Activated CD4-positive, alpha-beta T cell treated with anti-CD3 and anti-CD28 coated beads, Interleukin-2, amount 10 ng/mL, durations not matched to agents 24 days and 14 days (primary cell): ENCODE measurements at places on chromosomes 5 and 9.

- no peak for DNase-seq
These were observed 63.8 kb upstream of the ATG10 start for GRCh38 chr5:81908044-81908443.

- no peak for DNase-seq
These were observed 331.2 kb upstream of the SMARCA2 start for GRCh38 chr9:1683951-1684350.

- DNase-seq, result no peak
These were observed 140.5 kb downstream of the SLIT3 start for GRCh38 chr5:169160405-169160901.

- DNase-seq, result no peak
These were observed 139.4 kb upstream of the IL12B start for GRCh38 chr5:159469496-159470372.

GRCh38 chr9:100098887-100099721 is at the start of the genes ERP44 and INVS:
Gene ERP44 (minus strand): TSS chr9:100099000. CDS start chr9:100098840, 160 bp downstream.
Gene INVS (plus strand): TSS chr9:100099243. CDS start chr9:100104522, 5,279 bp downstream.
- peak; percentile 99 for DNase-seq

GRCh38 chr9:112115109-112115508 is 60.0 kb downstream of the SUSD1 start:
- DNase-seq, result no peak

GRCh38 chr9:72997387-72997995 is 44.6 kb upstream of the ALDH1A1 start:
- DNase-seq, result no peak

DNA sequence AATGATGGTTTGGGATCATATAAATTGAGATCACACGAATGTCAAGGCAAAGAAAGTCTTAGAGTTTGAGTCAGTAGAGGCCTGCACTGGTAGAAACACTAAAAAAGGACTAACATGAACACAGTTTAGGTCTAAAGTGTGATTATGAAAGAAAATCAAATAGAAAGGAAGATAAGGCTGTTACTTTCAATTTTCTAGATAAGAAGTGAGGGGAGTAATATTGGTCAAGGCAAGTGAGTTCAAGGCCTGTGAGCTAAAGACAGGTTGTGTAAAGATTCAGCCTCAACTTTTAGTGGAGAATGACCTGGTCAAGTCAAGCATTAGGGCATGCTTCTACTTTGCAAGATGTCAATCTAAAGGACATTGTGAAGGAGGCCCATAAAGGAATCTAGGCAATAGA is 19.0 kb downstream of the VLDLR start:
- DNase-seq, result no peak

GRCh38 chr5:159628703-159629102 is 287.6 kb upstream of the ADRA1B start:
- DNase-seq, result no peak

GRCh38 chr5:58231041-58231440 is 228.8 kb downstream of the PLK2 start:
- no peak for DNase-seq

DNA sequence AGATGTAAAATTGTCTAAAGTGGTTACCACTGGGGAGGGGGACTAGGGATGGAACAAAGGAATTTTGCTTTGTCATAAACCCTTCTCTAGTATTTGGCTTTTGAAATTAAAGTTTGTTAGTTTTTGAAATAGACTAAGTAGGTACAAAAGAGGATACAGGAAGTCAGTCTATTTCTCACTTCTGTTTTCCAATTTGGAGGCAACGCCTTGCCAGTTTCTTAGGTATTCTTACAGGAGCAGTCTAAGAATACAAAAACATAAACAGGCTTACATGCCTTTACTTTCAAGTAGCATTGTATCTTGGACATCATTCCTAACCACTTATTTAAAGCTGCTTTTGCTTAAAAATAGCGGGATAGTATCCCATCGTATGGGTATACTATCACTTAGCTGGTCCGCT is 34.4 kb downstream of the ALG2 start:
- no peak for DNase-seq

- DNase-seq, result no peak
These were observed 37.8 kb downstream of the RALGPS1 start for GRCh38 chr9:126952205-126952977.

DNA sequence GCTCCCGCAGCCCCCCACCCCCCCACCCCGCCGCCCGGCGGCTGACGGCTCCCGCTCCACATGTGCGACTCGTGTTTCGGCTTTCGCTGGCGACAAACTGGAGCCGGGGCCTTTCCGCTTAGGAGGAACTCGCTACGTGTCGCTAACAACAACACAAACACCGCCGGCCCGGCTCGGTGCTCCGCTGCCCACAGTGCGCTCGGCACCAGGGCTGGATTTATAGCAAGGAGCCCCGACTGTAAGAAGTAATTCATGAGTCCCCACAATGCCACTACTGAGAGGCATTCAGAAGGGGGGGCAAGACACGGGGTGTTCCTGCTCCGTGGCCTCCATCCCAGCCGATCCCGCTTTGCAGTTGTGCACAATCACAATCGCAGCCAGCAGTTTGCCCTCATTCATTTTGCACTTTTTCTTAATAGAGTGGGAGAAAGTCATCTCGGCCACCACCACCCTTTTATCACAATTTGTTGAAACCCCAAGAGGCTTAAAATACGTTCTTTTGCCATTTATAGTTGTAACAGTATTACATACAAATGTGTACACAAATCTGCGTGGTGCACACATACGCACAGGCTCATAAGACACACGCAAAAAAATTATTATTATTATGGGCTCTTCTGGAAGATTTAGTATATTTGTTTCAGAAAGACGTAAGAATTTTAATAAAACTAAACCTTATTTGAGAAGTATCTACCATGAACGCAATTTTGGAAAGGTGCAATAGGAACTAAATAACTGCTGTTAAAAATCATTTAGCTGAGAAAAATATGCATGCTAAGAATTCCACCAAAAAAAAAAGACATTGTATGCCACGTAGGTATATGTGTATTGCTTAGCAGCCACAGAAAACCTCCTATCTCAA is 48.1 kb downstream of the EBF1 start:
- DNase-seq, result no peak

- no peak for DNase-seq
These were observed 103.5 kb upstream of the COL5A1 start for GRCh38 chr9:134537951-134538641.

GRCh38 chr9:114785866-114786650 is 19.8 kb downstream of the TNFSF15 start:
- no peak for DNase-seq

DNA sequence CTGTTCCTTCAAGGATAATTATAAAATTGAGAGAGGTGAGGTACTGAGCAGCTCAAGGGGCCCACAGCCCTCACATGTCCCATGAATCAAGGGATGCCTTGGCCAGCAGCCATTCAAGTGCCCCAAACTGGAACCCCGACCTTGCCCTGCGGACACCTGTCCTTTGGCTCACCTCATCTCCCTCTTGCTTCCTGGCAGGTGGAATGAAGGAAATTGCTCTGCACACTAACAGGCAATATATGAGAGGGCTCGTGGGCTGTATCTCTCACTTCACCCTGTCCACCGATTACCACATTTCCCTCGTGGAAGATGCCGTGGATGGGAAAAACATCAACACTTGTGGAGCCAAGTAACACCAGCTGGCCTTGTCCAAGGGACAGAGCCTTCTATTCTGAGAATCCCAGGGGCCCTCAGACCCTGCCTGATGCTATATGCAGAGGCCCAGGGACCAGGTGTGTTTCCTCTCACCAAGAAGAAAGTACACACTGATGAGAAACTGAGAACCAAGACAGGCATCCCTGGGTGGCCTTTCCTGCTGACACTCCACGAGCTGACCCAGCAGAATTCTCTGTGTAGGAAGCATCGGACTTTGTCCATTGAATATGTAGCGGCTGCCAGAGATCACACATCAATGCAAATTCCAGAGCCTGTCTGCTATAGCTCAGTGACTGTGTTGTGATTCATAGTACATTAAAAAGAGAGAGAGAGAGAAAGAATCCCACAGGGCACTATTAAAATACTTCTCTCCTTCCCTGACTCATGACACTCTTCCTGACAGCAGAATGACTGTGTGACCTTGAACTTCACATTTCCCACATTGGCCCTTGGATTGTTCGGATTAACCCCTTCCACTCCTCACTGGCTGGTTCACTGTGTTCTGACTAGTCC is 92.6 kb downstream of the LIFR start:
- no peak for DNase-seq

- DNase-seq, result no peak
These were observed 30.1 kb upstream of the SLC12A2 start for GRCh38 chr5:128053291-128053954.

GRCh38 chr5:174903172-174903732 is 178.9 kb downstream of the MSX2 start:
- no peak for DNase-seq

GRCh38 chr5:52994266-52994665 is 5.1 kb downstream of the ITGA2 start:
- DNase-seq, result no peak

DNA sequence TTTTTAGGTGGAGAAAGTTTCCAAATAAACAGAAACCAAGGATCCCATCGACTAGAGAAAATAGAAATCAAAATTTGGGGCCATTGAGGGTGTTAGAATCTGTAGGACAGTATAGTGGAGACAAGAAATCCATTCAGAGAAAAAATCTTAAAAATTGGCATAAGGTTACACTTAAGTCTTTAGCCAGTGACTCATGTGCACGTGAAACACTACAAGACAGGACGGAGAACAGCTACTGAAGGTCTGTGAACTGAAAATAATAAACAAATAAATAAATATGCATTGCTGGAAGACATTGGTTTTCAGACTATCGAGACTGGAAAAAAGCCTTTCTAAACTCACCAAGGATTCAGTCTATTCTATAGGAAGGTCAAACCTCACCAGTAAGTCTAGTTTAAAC is 1955.5 kb downstream of the MAT2B start:
- DNase-seq, result no peak

GRCh38 chr5:141477815-141478214 is 2.0 kb downstream of the PCDHGC3 start:
- DNase-seq, result no peak

DNA sequence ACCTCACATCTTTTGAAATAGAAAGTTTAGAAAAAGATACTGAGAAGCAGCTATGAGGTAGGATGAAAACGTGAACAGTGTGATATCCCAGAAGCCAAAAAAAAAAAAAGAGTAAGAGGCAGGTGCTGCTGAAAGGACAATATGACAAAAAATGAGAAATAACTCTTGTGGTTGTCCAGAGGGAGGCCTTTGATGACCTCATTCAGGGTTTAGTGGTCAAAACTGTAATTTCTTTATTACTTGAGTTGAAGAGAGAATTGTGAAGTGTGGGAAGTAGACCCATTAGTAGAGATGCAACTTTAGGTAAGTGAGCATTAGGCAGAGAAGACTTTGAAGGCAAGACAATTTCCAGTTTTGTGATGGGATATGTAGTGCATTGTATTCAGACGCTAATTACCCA is 1306.3 kb upstream of the ACO1 start:
- DNase-seq, result no peak

GRCh38 chr5:120895660-120896059 is 431.6 kb downstream of the PRR16 start:
- DNase-seq, result no peak

DNA sequence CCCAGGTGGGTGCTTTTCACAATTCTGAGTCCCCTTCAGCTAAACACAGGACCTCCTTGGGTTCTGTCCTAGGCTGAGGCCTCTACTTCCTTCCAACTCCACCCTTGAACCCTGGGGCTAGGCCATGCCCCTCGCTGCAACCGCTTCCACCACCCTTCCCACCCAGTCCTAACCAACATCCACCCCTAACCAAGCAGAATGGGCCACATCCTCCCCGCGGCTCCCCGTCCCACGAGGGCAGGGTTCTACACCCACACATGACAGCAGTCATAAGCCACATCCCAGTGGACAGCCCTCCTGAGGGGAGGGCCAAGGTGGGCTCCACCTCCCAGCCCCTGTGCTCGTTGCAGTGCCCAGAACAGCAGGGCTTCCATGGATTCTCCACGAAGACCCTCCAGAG is 65.8 kb downstream of the SHB start:
- peak; percentile 79 for DNase-seq

GRCh38 chr9:126327714-126328185 is 1.1 kb downstream of the MVB12B start:
- no peak for DNase-seq

GRCh38 chr5:81558188-81558587 is 164.3 kb upstream of the ACOT12 start:
- DNase-seq, result no peak

DNA sequence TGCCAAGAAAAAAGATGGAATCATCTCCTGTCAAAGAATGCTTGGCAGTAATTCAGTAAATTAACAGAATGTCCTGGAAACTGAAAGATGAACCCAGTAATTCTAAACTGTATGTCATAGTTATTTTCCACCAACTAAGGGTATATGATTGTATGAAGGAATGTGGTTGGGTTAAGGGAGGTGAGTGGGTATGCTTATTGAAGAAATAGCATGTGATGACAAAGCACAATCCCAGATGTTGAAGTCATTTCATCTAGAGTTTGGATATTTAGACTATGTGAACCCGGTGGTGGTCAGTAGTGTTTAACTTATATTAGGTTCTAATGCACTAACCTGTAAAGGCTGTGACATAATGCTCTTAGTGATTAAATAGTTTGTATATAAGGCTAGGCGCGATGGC is 87.3 kb downstream of the CDKN2A start:
- no peak for DNase-seq

DNA sequence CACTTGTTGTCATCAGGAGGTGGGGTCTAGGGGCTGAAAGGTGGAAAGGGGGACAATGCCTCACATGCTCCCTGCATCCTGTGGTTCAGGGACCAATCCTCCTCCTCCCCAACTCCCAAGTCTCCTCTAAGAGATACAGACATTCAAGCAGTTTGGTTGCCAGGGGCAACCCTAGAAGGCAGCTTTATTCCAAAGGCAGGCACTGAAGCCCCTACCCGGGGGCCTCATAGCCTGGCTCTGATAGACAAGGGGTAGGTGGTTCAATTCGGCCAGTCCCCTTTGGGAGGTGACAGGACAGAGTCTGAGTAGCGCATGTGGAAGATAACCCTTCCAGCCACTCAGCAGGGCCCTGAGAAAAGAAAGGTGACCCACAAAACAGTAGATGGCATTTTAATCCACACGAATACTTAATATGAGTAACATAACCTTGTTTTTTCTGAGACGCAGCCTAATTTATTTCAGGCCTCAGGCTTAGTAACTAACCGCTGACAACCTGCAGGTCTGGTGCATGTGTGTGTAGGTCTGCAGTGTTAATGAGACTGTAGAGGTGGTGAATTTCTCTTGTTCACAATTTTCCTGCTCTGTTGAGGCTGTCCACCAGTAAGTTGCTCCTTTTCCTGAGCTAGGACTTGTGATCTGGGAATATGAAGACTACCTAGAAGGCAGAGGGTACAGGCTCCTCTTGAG is 31.3 kb upstream of the HSPA9 start:
- no peak for DNase-seq

GRCh38 chr9:110939047-110939446 is 99.2 kb downstream of the LPAR1 start:
- no peak for DNase-seq

DNA sequence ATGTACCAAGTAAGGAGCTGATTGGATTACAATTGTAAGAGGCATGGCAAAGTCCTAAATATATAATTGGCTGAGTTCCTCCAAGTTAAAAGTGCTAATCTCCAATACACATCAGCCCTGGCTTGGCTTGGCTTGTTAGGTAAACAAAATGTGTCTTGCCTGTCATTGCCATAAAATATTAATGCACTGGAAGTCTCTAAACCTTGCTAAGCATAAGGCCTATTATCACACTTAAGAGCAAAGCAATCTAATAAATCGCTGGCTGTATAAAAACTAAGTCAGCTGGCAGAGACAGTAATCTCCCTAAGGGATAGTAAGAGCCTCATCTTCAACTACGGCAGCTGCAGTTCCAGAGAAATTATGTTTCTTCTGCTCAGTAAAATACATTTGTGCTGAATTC is 418.6 kb upstream of the GRAMD2B start:
- no peak for DNase-seq

GRCh38 chr5:108415726-108416125 is 33.8 kb upstream of the FBXL17 start:
- no peak for DNase-seq
